Activated CD4-positive, alpha-beta T cell treated with anti-CD3 and anti-CD28 coated beads for 4 hours (primary cell): ENCODE measurements at places on chromosomes 3 and 15.
A peak's percentile ranks its signal among the peaks of the same experiment; 100 is the strongest.

DNA sequence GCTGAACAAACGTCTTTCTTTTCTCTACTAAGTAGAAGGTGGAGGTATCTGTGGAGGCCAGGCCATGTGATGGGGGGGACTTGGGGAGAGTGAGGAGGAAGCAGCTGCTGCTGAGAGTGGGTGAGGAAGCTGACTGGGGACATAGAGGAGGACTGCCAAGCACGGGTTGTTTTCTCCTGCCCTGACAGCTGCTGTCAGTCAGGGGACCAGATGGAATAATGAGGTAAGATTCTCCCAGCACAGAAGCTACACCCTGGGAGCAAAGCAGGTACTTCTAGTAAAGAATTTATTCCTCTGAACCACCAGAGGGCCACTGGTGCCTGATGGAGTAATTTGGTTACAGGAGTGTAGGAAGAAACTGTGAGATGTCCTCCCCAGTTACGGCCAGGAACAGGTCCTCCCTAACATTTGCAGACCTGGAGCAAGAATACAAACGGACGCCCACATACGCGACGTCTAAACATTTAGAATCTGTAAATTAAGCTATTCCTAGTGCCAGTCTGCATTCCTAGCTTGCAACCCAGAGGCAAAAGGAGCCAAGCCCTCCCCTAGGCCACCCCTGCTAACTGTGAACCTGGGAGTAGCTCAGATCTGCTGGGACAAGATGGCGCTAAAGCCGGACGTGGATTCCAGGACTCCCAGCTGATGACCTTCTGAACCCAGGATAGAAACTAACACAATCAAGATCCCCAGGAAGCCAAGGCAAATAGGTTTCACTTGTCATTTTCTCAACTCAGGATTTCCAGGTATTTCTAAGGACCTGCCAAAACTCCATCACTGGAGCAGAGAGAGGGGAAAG, 14.8 kb downstream of the CRYGS start:
- no peak for DNase-seq

DNA sequence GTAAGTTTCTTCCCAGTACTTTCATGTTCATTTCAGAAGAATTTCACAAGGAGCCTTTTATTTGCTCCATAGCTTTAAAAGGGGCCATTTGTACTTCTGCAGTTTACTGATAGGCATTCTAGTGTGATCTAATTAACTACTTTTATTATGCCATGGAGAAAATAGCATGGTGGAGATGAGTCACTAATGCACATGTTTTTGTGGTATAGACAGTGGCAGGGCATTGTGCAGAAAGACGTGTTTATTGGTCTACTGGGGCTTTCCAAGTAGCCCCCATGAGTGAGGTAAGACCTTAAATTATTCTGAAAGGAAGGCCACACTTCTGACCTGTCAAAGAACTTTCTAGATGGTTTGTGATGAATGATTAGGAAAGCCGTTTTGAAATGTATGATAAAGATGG, 810.0 kb upstream of the NR2F2 start:
- no peak for DNase-seq

GRCh38 chr3:175670557-175670956, 811.4 kb downstream of the NAALADL2 start:
- DNase-seq: no peak

GRCh38 chr3:87313641-87314040, 37.3 kb upstream of the POU1F1 start:
- DNase-seq: no peak

GRCh38 chr3:37243820-37244748, 69.7 kb upstream of the LRRFIP2 start:
- peak; percentile 19 for DNase-seq

DNA sequence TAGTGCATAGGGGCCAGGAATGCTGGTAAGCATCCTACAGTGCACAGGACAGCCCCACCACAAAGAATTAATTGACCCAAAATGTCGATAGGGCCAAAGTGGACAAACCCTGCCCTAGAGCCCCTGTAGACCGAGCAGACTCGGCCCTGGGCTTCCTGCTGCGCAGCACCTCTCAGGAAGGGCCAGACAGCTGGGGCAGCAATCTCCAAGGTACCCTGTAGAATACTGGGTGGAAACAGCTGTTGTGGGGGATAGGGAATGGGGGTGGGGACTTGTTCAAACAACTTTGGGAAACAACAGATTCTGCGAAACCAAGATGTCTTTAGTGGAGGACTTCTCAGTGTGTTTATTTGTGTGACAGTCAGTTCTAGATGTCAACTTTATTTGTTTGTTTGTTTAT, 67.1 kb downstream of the MRPL46 start:
- no peak for DNase-seq

DNA sequence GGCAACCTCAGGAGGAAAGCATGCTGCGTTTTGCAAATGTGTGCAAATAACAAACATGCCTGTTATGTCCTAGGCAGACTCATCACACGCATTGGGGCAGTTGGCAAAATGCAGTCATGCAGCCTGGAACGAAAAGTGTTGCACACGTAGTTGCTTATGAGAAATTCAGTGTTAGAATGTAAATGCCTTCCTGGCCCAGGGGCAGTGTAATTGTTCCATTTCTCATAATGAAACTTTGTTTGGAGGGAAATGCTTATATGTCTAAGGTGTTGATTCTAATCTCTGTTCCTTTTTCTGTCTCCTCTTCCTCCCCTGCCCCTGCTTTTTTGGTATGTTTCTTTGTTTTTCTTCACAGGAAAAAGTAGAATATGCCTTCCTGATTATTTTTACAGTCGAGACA, 156.0 kb downstream of the CACNA1D start:
- no peak for DNase-seq

DNA sequence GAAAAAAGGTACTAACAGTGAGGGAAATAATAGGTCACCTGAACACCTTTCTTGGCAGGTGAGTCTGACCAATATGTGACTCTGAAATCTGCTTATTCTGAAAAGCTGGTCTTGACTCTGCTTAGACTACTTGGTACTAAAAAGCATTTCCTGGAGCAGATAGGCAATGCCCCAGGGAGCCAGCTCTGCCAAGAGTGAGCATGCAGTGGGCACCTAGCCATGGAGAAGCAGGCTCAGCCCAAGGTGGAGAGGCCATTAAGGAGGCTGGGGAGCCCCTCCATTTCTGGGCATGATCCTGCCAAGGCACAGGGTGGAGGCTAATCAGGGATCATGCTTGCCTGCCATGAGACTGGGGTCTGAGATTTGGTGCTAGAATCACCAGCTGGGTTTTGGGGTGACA, 1.6 kb upstream of the LTF start:
- DNase-seq: no peak

- DNase-seq: no peak
These were observed 84.3 kb upstream of the ARL6 start for GRCh38 chr3:97680210-97680609.

DNA sequence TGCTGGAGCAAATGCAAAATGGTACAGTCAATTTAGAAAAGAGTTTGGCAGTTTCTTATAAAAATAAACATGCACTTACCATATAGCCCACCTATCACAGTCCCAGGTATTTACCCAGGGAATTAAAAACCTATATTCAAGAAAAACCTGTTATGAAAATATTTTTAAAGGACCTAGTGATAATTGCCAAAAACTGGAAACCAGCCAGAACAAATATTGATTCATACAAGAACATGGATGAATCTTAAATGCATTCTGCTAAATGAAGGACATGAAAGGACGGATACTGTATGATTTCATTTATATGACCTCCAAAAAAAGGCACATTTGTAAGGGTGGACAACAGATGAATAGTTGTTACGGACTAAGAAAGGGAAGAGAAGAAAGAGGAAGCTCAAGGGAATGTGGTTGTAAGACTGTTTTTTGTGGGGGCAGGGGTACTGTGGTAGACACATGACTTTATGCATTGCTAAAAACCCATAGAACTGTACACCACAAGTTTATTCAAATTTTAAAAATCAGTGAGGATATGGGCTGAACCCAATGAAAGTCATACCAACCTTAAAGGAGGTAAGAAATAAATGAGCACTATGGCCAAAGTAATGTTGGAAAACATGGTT, 61.0 kb downstream of the ZBBX start:
- DNase-seq: no peak

DNA sequence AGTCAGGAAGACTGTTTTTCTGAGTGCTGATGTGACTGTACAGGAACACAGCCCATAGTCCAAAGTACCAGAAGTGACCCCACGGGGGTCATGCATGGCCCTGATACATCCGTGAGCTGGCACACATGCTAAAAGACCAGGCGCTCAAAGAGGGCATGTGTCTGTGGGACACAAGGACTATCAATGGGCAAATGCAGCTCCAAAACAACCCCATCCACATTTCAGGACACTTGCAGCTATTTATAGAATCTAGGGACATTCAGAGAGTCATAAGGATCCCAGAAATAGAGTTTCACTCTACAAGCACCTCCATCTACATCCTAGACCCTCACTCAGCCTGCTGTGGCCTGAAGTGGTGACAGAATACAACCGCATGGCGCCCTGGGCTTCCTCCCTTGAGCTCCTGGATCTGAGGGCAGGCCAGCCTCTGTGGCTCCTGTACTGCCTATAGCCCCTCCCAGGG, 17.0 kb downstream of the SLC25A20 start:
- DNase-seq: no peak

DNA sequence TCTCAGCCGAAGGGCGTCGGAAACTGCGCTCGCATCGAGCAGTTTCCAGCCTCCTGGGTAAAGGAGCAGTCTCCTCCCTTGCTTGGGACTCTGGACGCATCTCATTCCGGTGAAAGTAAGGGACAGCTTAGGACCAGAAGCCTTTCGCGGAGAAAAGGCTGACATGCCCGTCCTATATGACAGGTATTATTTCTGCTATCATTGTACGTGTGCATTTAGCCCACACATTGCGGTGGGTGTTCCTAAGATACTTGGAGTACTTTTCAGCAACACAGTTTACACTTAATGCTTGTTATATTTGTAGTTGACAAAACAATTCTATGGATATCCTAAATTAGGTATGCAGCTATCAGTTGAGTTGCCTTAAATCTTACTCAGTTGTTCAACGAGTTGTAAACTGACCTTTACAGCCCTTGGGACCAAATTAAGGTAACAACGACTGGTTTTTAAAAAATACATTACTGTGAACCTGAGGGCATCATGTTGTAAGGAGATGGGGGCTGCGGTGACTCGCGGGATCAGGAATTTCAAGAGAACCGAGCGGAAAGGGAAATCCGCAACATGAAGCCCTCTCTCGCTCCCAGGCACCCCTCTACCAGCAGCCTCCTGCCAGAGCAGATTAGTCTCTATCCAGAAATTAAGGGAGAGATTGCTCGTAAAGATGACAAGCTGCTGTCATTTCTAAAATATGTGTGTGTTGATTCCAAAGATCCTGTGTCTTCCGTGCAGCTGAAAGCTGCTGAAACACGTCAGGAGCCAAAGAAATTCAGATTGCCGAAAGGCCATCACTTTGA, 632 bp upstream of the COPS2 start:
- DNase-seq: peak; percentile 4

GRCh38 chr15:57079931-57080620, 161.6 kb downstream of the TCF12 start:
- no peak for DNase-seq

DNA sequence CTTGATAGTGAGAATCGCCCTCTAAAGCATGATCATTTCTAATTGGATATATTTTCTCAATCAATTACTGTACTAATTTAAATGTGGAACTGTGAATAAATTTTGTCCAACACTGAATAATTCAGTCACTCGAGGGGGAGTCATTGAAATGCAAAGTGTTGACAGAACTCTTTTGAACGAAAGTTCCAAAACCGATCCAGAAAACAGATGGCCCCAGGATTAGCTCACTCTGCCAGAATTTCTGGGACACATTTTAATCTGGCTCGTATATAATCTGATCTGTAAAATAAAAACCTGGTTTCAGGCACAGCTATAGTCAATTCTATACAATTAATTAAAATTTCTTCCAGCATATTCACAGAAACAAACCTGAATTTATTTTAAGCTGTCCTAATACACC, 580.4 kb downstream of the ROBO1 start:
- DNase-seq: no peak

- DNase-seq: no peak
These were observed 80.4 kb downstream of the CHRD start for GRCh38 chr3:184460276-184460675.

DNA sequence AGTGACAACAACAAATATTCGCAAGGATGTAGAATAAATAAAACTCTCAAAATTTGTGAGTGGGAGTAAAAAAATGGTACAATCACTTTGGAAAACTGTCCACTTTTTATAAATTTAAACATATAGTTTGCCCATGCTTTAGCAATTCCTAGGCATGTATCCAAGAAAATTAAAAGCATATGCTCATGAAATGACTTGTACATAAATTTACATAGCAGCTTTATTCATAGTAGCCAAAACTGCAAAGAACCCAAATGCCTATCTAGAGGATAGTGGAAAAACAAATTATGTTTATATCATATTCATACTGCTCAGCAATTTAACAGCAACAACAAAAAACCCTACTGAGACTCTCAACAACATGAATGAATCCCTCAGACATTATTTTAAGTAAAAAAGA, 363.6 kb upstream of the CCDC54 start:
- DNase-seq: no peak

GRCh38 chr3:123489400-123490004, 40.6 kb upstream of the ADCY5 start:
- no peak for DNase-seq

GRCh38 chr3:51712963-51713362, 6.1 kb downstream of the GRM2 start:
- no peak for DNase-seq

DNA sequence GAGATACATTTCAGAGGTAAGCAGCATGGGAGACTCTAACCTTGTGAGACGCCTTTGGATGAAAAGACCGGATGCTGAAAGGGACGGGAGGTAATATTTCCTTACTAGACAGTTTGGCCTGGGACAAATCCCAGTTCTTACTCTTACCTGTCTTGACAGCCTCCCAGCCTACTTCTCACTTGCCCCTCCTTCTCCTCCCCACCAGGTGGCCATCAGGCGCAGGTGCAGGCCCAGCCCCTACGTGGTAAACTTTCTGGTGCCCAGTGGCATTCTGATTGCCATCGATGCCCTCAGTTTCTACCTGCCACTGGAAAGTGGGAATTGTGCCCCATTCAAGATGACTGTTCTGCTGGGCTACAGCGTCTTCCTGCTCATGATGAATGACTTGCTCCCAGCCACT, 6.3 kb downstream of the HTR3D start:
- DNase-seq: no peak

DNA sequence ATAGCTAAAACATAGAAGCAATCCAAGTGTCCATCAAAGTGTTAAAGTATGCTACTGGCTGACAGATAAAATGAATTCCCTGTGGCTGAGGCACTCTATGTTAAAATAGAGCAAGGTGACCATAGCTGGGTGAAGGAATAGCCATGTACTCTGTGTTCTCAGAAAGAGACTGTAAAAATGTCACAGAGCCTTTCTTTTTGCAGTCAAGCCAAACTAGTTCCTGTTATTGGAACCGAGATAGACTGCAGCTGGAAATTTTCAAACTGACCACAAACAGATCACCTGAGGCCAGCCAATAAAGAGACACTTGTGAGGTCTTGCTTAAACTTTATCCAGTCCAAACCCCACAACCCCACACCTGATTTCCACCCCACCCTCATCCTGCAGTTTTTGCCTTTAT, 422.8 kb upstream of the NAALADL2 start:
- DNase-seq: no peak

- DNase-seq: no peak
These were observed 80.8 kb downstream of the RFTN1 start for GRCh38 chr3:16432714-16433113.
